Breast epithelium (tissue), 4 donors: ENCODE measurements at places on chromosomes 7 and 10. TPM values are rescaled to one million over a fixed set of nuclear protein-coding genes. Genes with fewer than 3 reads are reported as not detected.

Gene SPDYE5
- total RNA-seq = not detected

GRCh38 chr7:29434380-29434768, 129.3 kb upstream of the PRR15 start:
- no peaks in the 10 kb centered on the region for H3K27me3 ChIP-seq
- no peaks in the 10 kb centered on the region for H3K36me3 ChIP-seq
- no peak overlapping the region for H3K4me3 ChIP-seq
- no peaks in the 10 kb centered on the region for H3K4me1 ChIP-seq

GRCh38 chr7:114857605-114858004, 64.3 kb upstream of the MDFIC start:
- H3K4me1 ChIP-seq = no peaks in the 10 kb centered on the region
- H3K27me3 ChIP-seq = no peaks in the 10 kb centered on the region
- H3K27ac ChIP-seq = no peak overlapping the region
- no peaks in the 10 kb centered on the region for H3K36me3 ChIP-seq
- no peak for DNase-seq
- H3K4me3 ChIP-seq = no peak overlapping the region

Gene GNGT1
- total RNA-seq = not detected

- H3K27ac ChIP-seq = no peak overlapping the region
- H3K36me3 ChIP-seq = no peaks in the 10 kb centered on the region
- no peak for DNase-seq
- H3K27me3 ChIP-seq = no peaks in the 10 kb centered on the region
These were observed 445.7 kb upstream of the FOXK1 start for GRCh38 chr7:4236389-4236788.

- H3K4me1 ChIP-seq = no peaks in the 10 kb centered on the region
- no peak overlapping the region for H3K27ac ChIP-seq
- no peaks in the 10 kb centered on the region for H3K36me3 ChIP-seq
- H3K4me3 ChIP-seq = no peak overlapping the region
- DNase-seq = no peak
- peaks cover 8% of the 10 kb centered on the region for H3K27me3 ChIP-seq
These were observed 40.3 kb upstream of the MXI1 start for GRCh38 chr10:110167149-110167548.

Gene TRIM50
- 1.4 TPM for total RNA-seq

- no peaks in the 10 kb centered on the region for H3K36me3 ChIP-seq
- H3K27me3 ChIP-seq = no peaks in the 10 kb centered on the region
- no peak overlapping the region for H3K4me3 ChIP-seq
- DNase-seq = no peak
- no peak overlapping the region for H3K27ac ChIP-seq
- no peaks in the 10 kb centered on the region for H3K4me1 ChIP-seq
These were observed 380.7 kb downstream of the REEP3 start for GRCh38 chr10:63901881-63902280.

Gene SCART1
- total RNA-seq = 3.7 TPM

GRCh38 chr7:28939844-28940544, 18.1 kb downstream of the TRIL start:
- no peak overlapping the region for H3K27ac ChIP-seq
- no peaks in the 10 kb centered on the region for H3K36me3 ChIP-seq
- no peak for DNase-seq
- no peaks in the 10 kb centered on the region for H3K4me1 ChIP-seq
- no peaks in the 10 kb centered on the region for H3K27me3 ChIP-seq

DNA sequence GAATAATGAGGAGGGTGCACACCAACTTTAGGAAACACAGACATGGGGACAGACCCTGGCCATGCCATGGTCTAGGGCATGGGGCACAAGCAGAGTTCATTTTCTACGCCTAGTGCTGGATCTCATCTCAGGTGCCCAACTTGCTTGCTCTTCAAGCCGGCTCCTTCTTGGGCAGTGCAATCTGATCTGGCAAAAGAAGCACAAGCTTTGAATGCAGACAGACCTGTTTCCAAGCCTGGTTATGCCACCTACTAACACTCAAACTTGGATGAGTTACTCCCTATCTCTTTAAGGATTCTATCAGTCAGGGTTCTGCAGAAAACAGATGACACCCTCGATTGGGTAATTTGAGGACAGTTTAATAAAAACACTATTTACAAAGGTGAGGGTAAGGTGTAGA, 34.9 kb upstream of the WAPL start:
- no peaks in the 10 kb centered on the region for H3K36me3 ChIP-seq
- H3K27me3 ChIP-seq = no peaks in the 10 kb centered on the region
- peak; percentile 33 for DNase-seq

DNA sequence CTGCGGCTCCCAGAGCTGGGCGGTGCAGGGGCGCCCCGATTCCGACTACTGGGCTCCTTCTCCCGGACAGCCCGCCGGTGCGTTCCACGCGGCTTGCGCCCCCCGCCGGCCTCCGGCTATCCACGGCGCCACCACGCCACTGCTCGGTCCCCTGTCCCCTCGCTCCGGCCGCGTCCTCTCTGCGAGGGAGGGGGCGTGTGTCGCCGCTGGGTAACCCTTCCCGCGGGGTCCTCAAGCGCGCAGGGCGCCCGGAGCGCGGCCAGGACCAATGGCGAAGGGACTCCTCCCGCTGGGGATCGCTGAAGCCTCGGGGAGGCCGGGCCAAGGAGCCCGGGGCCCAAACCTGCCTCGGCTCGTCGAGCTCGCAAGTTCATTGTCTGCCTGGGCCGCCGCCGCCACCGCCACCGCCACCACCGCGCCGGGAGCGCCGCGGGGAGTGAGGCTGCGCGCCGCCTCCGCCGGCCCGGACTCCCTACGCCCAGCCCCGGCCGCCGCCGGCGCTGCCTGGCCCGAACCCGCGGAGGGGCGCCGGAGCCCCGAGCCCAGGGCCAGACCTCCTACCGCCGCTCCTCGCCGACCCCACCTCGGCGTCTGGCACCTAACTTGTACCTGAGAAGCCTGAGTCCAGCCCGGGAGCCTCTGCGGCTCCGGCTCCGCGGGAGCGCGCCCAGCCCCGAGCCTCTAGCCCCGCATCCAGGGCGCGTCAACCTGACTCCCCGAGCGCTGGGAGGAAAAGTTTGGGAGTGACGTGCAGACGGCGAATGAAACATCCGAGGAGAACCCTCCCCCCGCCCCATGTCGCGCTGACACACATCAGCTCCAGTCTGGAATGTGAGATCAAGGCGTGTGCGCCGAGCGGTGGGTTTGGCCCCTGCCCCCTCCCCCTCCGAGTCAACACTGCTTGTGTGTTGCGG, at the start of gene CHST15:
Gene CHST15, minus strand, starts transcription at position 739 of the 914 bp plus-strand sequence. CDS start 47,386 bp downstream, outside the sequence.
- DNase-seq = peak; percentile 72
- H3K36me3 ChIP-seq = no peaks in the 10 kb centered on the region
- H3K27me3 ChIP-seq = no peaks in the 10 kb centered on the region
- peak within 1 kb of the TSS; percentile 99 for H3K4me3 ChIP-seq
- H3K27ac ChIP-seq = peak within 1 kb of the TSS; percentile 88

GRCh38 chr10:15461353-15462108, 90.4 kb upstream of the FAM171A1 start:
- no peaks in the 10 kb centered on the region for H3K4me1 ChIP-seq
- DNase-seq = no peak
- H3K27me3 ChIP-seq = no peaks in the 10 kb centered on the region
- H3K4me3 ChIP-seq = no peak overlapping the region

DNA sequence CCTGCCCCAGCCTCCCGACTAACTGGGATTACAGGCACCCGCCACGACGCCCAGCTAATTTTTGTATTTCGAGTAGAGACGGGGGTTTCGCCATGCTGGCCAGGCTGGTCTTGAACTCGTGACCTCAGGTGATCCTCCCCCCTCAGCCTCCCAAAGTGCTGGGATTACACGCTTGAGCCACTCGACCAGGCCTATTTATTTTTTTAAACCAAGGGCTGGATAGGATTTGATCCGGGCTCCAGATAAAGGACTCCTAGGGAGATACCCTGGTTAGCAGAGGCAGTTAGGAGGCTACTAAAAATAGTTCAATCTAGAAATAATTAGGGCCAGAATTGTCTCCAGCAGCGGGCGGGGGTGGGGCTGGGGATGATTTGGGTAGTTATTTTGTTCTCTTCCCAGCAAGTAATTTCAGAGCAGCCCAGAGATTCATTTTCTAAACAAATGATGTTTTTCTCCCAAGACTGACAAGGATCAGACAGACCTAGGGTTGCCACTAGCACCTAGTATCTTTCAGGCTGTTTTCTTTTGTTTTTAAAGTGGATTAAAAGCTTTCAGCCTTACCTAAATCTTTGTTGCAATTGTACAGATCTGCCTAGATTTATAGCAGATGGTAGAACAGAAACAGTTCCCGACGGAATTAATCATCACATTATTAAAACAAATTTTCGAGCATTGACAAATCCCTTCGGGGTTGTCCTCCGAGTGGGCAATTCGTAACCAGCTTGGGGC, 859 bp upstream of the SMC3 start:
- no peaks in the 10 kb centered on the region for H3K27me3 ChIP-seq
- no peaks in the 10 kb centered on the region for H3K4me1 ChIP-seq
- no peaks in the 10 kb centered on the region for H3K36me3 ChIP-seq
- H3K4me3 ChIP-seq = peak overlapping the region; percentile 97

Gene ST8SIA6
- total RNA-seq = 32.1 TPM

DNA sequence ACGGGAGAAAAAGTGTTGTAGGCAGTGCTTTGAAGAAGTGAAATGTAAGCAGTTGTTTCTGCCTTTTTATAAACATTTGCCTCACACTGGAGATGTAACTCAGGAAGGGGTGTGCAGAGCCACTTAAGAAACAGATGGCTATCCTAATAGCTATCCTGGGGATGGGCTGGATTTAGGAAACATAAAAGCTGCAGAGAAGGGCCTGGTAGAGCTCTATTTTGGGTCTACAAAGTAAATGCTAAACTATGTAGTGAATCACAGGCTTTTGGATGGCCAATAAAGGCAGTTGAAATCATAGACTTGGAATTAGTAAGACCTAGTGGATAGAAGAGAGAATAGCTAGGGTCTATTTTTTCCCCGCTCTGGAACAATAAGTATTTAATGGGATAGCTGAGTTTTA, 79.9 kb upstream of the AGR3 start:
- H3K36me3 ChIP-seq = no peaks in the 10 kb centered on the region
- no peak overlapping the region for H3K4me3 ChIP-seq
- no peak for DNase-seq
- no peaks in the 10 kb centered on the region for H3K4me1 ChIP-seq
- no peak overlapping the region for H3K27ac ChIP-seq

Gene AS3MT
- 5.6 TPM for total RNA-seq

GRCh38 chr7:8305625-8306388, 43.8 kb upstream of the ICA1 start:
- H3K4me3 ChIP-seq = no peak overlapping the region
- H3K27ac ChIP-seq = no peak overlapping the region
- no peak for DNase-seq

Gene CHST3
- 34.5 TPM for total RNA-seq

DNA sequence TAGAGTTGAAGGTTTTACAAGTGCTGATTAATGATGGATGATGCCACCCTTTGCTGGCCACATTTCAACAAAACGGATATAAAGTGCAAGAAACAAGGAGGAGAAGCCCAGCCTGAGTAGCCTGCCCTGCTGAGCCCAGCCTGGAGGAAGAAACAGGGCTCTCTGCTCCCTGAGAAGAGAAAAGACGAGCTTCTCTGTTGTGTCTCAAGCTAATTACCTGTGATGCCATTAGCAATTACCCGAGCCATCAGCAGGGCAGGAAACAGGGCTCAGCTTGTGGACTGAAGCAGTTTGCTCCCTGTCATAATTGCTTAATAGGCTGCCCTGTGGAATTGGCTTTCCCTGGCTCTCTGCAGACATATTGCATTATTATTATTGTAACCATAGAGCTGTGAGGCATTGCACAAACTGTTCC, 709.3 kb upstream of the AUTS2 start:
- H3K27ac ChIP-seq = no peak overlapping the region
- H3K4me3 ChIP-seq = no peak overlapping the region
- no peaks in the 10 kb centered on the region for H3K4me1 ChIP-seq
- no peaks in the 10 kb centered on the region for H3K27me3 ChIP-seq

GRCh38 chr10:64486149-64486548, 964.9 kb downstream of the REEP3 start:
- no peak overlapping the region for H3K4me3 ChIP-seq
- DNase-seq = no peak
- no peaks in the 10 kb centered on the region for H3K4me1 ChIP-seq
- H3K36me3 ChIP-seq = no peaks in the 10 kb centered on the region
- no peaks in the 10 kb centered on the region for H3K27me3 ChIP-seq

Gene ODAD2
- not detected for total RNA-seq

GRCh38 chr10:43267811-43268210, 946 bp upstream of the RASGEF1A start:
- no peaks in the 10 kb centered on the region for H3K36me3 ChIP-seq
- H3K4me3 ChIP-seq = no peak overlapping the region
- H3K27ac ChIP-seq = no peak overlapping the region
- DNase-seq = no peak

DNA sequence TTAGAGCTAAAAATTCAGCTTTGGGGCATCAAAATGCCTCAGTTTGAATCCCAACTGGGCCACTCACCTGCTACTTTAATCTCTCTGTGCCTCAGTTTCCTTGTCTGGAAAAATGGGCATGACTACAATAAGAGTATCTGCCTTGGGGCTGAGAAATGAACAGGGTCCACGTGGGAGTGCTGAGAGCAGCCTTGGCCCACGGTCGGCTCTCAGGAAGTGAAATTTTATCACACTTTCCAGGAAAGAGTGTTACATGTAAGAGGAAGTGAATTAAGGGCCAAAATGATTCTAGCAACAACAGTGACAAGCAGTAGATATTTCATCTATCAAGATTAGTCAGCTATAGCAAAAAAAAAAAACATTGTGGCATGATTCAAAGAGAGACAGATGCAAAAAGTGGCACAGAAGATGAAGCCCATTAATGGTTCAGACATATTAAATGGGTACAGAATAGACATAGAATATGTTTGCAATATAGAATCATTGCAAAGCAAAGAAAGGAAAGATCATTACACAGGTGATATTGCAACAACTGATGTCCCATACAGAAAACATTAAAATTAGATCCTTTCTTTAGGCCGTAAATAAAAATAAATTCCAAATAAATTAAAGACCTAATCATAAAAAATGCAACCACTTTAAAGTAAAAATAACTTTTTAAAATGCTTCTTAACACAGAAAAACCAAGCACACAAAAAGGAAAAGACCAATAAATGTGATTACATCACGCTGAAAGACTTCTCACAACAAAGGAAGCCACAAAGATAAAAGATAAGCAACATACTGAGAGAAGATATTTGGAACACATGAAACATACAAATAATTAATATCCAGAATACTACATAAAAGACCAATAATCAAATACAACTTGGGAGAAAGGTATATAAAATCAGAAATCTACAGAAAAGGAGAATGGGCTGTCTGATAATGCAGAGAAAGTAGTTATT, 4.3 kb downstream of the TMEM273 start:
- no peak for DNase-seq
- H3K27me3 ChIP-seq = no peaks in the 10 kb centered on the region
- no peaks in the 10 kb centered on the region for H3K36me3 ChIP-seq
- no peaks in the 10 kb centered on the region for H3K4me1 ChIP-seq
- no peak overlapping the region for H3K4me3 ChIP-seq
